ENCODE measurements at places on chromosomes 5 and 9.

GRCh38 chr5:75566710-75567309 lies 44.4 kb upstream of the ANKDD1B start:
- ATAC-seq = peak; percentile 96

DNA sequence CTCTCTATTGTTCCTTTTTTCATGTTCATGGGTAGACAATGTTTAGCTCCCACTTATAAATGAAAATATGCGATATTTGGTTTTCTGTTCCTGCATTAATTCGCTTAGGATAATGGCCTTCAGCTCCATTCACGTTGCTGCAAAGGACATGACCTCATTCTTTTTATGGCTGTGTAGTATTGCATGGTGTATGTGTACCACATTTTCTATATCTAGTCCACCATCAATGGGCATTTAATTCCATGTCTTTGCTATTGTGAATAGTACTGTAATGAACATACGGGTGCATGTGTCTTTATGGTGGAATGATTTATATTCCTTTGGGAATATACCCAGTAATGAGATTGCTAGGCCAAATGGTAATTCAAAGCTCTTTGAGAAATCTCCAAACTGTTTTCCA lies 392.0 kb downstream of the EFNA5 start:
- no peak for ATAC-seq

DNA sequence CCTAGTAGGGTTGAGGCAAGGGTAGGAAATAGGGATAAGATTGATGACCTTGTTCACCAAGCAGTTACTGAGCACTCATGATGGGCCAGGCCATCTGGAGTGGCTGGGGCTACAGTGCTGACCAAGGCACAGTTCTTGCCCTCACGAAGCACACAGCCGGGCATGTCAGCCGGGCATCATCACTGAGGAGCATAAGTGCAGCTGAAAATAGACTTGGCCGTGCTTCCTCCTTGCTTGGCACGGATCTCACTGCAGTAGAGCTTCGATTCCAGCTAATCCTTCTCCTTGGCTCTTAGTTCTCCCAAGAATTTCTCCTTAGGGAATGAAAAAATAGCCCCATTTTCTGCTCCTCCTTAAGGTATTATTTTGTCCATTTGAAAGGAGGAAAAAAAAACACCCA lies 116.6 kb downstream of the NMUR2 start:
- ATAC-seq = no peak

- no peak for ATAC-seq
Observed at GRCh38 chr9:123174887-123175518, 93.4 kb downstream of the STRBP start.

DNA sequence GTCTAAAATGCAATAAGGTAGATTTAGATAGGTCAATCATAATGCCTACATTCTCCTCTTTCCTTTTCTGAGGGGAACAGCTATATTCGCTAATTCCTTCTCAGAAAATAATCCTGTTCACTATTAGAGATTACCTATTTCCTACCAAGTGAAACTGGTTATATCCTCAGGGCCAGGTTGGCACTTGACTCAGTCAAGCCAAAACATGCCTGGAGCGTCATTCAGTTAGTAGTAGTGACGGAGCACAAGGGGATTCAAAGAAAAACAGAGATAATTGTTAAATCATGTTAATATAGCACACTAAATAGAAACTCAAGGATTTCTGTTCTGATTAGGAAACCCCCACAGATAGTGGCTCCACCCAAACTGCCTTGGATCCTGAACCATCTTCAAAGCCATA lies 515.4 kb upstream of the PTPRD start:
- no peak for ATAC-seq

DNA sequence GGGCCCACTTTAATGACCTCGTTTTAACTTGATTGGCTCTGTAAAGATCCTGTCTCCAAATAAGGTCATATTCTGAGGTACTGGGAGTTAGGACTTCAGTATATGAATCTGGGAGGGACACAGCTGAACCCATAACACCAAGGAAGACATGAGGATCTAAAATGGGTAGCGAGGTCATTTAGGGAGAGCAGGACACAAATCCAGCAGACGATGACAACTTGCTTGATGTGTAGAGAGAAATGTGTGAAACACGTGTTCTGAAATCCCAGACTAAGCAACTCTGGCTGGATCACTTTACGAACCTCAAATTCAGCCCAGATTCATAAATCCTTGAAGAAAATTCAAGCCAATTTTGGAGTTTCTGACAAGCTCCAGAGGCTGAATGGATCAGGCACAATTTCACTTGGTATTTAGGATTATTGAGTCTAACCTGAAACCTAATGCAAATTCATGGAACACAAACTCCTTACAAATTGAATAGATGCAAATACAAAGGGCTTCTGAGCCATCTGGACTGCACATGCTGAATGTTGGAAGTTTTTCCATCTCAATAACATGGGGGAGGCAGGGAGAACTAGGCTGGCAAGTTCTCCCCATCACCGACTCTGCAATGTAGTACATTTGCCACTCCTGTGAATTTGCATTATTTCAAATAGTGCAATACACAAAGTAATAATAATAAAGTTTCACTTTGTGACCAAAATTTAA lies 74.0 kb upstream of the SLC30A5 start:
- ATAC-seq = no peak

Measured in SK-N-SH treated with all-trans-retinoic acid at 6 μM for 48 hours (cell line).